ENCODE measurements at places on chromosomes 7 and 10.
A peak's percentile ranks its signal among the peaks of the same experiment; 100 is the strongest.

GRCh38 chr10:99930731-99931550 is 78.8 kb downstream of the DNMBP start:
- no peak for DNase-seq

GRCh38 chr7:50262916-50263690 is 41.4 kb upstream of the IKZF1 start:
- DNase-seq = peak; percentile 53

DNA sequence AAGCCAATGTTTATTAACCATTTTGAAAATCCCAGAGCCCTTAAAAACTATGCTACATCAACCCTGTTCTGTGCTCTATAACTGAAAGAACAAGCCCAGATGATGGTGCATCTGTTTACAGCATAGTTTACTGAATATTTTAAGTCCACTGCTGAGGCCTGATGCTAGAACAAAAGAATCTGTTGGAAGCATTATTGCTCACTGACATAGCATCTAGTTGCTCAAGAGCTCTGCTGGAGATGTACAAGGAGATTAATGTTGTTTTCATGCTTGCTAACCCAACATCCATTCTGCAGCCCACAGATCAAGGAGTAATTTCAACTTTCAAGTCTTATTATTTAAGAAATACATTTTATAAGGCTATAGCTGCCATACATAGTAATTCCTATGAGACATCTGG is 181.3 kb upstream of the FEZF1 start:
- DNase-seq = no peak

GRCh38 chr10:103125323-103126267 is 67.5 kb downstream of the NT5C2 start:
- DNase-seq = no peak

- DNase-seq = no peak
These were observed 32.5 kb downstream of the ARHGAP22 start for GRCh38 chr10:48572414-48572813.

- no peak for DNase-seq
These were observed 137.2 kb upstream of the ADARB2 start for GRCh38 chr10:1874533-1874932.

DNA sequence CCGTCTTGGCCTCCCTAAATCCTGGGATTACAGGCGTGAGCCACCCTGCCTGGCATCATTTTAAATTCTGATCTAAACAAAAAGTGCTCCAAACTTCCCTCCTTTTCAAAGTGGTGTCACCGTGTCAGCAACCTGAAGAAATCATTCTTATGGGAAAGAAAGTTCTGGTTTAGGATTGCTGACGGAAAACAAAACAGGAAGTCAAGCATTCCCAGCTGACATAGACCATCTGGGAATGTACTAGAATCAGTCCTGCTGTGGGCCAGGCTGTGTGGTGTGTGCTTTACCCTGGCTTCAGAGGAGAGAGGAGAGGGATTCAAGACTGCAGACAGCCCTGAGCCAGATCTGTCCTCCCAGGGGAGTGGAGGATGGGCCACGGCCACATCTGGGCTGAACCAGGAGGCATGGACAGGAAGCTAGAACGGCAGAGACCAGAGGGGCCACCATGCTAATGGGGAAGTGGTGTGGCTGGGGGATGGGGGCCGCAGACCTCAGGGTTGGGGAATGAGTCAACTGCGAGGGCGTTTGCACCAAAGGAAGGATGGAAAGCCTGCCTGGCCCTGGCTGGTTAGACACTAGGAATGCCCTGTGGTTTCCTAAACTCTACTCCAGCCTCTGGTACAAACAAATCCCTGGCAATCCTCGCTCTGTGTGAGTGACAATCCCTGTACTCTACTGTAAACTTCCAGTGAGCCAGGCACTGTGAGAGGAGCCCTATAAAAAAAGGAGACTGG is 16.7 kb upstream of the CLIP2 start:
- DNase-seq = no peak

- no peak for DNase-seq
These were observed 13.2 kb downstream of the SYPL1 start for GRCh38 chr7:106098889-106099288.

- DNase-seq = no peak
These were observed 170.2 kb upstream of the KLF14 start for GRCh38 chr7:130904031-130904757.

DNA sequence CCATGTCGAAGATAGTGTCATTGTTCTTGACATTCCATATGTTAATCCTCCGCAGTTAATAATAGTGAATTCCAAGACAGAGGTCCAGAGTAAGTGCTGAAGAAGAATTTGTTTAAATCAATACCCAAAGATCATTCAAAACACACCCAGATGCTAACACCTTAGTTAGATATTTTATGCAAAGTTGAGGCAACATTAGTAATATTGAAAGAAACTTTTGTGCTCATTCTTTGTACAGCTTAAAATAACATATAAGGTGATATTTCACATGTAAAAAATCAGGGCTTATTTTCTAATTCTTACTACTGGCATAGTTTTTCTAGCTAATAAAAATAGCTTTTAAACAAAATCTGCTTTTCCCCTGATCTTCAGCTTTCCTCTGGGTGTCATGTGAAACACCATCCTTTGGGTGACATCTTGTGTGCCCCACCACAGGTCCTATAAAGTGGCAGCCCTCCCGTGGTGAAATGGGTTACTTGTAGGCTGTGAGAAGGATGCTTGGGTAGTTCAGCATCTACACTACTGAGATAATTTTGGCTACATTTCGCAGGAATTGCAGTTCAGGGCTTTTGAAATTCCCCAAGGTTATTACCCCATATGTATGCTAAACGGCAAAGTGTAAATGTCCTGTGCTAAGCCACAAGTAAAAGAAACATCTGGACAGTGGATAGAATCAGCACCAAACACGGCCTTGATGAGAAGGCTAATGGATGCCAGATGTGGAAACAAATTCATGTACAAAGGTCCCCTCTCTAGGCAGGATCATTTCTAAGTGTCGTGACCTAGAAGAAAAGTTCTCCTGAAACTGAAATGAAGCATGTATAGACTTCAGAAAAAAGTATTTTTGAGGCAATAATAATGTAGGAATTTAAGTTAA is 105.4 kb downstream of the GRM3 start:
- no peak for DNase-seq

DNA sequence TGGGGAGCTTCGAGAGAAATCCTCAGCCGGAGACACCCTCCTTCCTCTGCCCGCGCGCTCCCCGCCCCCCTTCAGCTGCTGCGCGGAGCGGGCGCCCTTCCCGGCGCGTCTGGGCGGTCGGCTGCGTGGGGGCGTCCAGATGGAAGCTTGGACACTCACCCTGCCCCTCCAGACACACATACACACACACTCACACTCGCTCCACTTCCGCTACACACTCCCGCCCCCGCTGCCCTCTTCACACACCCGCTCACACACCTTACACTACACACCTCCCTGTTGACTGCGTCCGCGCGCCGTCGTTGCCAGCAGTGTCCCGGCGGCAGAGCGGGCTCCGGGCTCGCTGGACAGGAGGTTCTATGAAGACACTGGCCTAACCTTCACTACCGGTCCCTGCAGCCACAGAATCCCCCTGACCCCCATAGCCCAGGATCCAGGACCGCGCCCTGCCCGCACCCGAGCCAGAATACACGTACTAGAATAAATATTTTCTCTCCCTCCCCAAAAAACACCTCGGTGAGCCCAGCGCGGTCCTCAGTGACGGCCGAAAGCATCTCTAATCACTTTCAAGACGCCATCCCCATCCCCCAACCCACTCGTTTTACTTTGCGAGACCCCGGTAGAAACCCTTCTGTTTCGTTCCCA is 1.1 kb upstream of the EGR2 start:
- peak; percentile 49 for DNase-seq

DNA sequence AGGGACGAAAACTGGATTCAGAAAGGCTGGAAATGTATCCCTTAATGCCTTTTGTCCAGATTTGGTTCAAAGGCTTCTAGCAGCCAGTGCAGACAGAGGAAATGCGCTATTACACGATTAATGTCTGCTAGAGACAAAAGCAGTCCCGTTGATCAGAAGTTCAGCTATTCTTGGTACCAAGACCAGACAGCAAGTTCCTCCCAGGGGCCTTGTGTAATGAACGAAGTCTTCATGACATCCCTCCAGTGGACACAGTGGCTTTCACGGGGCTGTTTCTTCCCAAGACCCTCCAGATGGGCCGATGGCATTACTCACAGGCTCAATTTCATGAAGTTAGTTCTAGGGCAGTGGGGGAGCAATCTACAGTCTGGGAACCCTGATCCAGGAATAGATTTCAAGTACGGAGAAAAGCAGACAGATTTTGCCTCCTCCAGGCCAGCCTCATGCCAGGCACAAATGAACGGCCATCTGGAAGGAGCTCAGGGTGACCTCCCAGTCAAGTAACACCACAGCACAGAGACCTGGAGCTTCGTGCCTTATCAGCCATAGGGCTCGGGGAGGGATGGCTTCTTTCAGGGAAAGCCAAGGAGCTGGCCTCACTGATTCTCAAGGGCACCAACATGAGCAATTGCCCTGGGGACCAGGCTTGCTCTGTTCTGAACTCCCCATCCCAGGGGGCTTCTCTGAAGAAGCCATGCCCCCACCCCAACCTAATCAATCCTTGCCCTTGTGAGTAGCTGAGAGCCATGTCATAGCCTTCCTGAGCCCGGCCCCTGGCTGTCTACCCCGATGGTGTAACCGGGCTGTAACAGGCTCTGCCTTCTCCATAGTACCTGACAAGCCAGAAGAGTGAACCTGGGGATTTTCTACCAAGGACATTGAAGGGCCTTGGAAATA is 101.1 kb downstream of the PRKAG2 start:
- DNase-seq = no peak
